Muscle of arm (tissue), 14 donors: ENCODE measurements at places on chromosomes 16 and 17. TPM values are rescaled to one million over a fixed set of nuclear protein-coding genes. Genes with fewer than 3 reads are reported as not detected.

NPB gene
- polyA plus RNA-seq = 0.63 TPM

PRAC2 gene
- not detected for polyA plus RNA-seq

DNA sequence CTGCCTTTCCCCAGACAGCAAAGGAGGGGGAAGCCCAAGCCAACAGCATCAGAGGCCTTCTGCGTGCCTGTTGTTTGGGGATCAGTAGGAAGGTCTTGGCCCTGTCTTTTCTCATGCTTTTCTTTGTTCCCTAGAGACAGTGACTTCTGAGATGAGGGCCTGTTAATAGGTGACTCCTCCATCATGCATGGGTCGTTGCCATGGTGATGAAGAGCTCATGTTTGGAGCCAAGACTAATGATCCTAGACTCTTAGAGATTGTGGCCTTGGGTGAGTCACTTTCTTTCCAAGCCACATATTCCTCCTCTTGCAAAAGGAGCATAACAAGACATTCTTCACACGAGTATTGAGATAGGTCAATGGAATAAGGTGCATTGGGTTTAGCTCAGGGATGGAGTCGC, 201.1 kb upstream of the ASIC2 start:
- DNase-seq = no peak

- DNase-seq = no peak
These were observed 4.8 kb downstream of the KLHL11 start for GRCh38 chr17:41860254-41860931.

GRCh38 chr17:62043602-62044001, 21.5 kb downstream of the MED13 start:
- no peak for DNase-seq

TBC1D26 gene
- not detected for polyA plus RNA-seq

PSMD11 gene
- polyA plus RNA-seq = 59.2 TPM

GRCh38 chr17:40857535-40857934, 9.5 kb downstream of the KRT12 start:
- peak; percentile 61 for DNase-seq

- DNase-seq = no peak
These were observed 968.1 kb downstream of the CDH11 start for GRCh38 chr16:64153718-64154117.

SDR42E2 gene
- polyA plus RNA-seq = 0.05 TPM

- no peak for DNase-seq
These were observed 17.4 kb downstream of the GAA start for GRCh38 chr17:80118601-80119270.

- no peak for DNase-seq
These were observed 69.9 kb upstream of the SEC14L1 start for GRCh38 chr17:77070888-77071279.

- no peak for DNase-seq
These were observed at the start of gene MARVELD3 for GRCh38 chr16:71626018-71626857. TSS of gene MARVELD3 (plus strand) at chr16:71626184. CDS start at chr16:71626230, 46 bp downstream.
